ENCODE measurements at places on chromosomes 1 and 21.

DNA sequence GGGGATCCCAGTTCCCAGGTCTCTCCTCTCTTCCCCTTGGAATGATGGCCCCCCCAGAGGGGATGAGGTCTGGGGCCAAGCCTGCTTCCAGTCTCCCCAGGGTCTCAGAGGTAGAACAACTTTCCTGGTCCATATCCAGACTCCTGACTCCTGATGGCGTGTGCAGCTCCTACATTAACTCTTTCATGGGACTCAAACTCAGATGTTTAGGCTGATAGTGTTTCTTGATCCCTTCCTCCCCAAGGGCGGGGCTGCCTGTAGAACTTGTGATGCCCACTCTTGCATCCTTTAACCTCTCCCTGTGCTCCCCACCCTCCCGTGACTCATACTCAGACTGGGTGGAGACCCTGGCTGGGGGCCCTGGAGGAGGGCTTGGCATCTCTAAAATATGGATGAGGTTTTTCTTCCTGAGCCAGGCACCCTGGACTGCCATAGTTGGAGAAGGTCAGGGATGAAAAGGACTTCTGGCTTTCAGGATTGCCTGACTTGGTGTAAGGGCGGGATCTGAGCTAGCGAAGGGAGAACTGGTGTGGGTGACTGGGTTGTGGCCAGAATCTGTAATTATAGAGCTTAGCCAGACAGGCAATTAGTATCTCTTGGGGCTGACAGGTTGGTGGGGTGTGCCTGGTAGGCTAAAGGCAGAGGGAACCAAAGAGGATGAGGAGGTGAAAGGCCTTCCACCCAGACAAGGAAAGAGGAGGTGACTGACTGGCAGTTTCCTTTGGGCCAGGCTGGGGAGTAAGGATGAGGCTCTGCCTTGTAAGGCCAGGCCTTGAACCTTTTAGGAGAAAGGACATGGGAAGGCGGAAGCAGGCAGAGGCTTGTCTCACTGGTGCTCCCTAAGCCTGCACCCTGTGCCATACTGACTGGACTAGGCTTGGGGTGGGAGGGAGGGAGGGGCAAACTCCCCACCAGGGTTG is 1.5 kb downstream of the ATP8B2 start:
- no peak for DNase-seq

- no peak for DNase-seq
These were observed 322.2 kb downstream of the LMX1A start for GRCh38 chr1:165034136-165034809.

GRCh38 chr1:55061706-55062321 is 22.5 kb downstream of the PCSK9 start:
- peak; percentile 51 for DNase-seq

GRCh38 chr1:1920608-1921458 is 1.8 kb upstream of the TMEM52 start:
- peak; percentile 87 for DNase-seq

- DNase-seq = no peak
These were observed 29.4 kb upstream of the CD2 start for GRCh38 chr1:116724765-116725375.

- no peak for DNase-seq
These were observed 19.1 kb upstream of the SLC5A9 start for GRCh38 chr1:48203287-48203900.

DNA sequence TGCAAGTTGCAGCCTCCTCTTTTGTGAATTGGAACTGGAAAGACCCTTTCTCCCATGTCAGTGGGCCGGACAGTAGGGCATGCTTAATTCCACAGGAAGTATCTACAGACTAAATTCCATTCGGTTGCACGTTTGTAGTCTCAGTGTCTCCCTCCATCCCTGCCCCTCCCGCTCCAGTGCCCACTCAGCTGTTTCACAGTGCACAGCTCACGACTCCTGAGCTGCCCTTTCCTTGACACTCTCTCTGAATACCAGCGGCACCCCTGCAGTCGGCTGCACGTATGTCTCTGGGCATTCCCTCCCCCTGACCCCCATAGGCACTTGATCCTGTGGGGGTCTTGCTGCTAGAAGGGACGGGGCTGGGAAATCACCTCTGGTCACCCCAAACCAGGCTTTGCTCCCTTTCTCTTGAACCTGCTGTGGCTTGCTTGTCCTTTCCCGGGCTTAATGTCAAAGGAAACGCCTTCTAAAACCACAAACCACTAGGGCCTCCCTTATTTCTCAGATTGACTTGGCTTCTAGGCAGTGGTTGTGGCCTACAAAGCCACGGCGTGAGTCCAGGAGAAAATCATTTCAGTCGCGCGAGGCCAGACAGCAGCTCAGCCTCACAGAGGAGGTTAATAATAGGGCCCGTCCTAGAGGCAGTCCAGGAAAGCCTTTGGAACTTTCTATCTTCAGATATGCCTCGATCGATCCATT is 365.3 kb upstream of the PROX1 start:
- DNase-seq = no peak

GRCh38 chr1:31447210-31447609 is 34.2 kb downstream of the SERINC2 start:
- DNase-seq = no peak

DNA sequence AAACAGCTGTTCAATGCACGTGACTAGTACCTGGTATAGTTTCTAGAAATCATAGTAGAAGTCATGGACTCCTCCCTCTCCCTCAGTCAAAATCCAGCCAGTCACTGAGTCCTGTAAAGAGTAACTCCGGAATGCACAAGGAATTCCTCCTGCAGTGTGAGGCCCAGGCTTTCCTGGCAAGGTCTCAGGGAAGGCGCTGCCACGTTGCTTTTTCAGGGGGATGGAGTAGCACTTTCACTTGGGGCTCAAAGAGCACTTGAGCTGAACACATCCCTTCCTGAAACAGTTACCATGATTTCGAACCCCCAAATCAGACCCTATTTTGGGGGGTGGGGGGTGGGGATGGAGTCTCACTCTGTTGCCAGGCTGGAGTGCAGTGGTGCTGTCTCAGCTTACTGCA is 26.4 kb upstream of the LRRC8D start:
- DNase-seq = no peak

DNA sequence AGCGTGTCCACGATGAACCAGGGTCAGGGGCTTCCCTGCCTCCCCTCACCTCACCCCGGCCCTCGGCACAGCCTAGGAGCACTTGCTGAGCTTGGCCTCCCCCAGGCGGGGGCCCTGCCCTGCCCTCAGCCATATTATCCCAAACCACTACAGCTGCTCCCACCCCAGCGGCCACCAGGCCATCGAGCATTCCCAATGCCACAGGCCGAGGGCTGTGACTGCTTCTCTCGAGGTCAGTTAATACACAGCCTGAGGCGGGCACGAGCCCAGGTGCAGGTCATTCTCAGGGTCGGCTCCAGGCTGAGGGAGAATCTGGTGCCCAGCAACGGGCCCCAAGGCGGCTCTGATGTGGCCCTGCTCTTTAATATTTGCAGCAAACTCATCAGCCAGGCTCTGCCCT is 8.4 kb upstream of the GPR153 start:
- no peak for DNase-seq

DNA sequence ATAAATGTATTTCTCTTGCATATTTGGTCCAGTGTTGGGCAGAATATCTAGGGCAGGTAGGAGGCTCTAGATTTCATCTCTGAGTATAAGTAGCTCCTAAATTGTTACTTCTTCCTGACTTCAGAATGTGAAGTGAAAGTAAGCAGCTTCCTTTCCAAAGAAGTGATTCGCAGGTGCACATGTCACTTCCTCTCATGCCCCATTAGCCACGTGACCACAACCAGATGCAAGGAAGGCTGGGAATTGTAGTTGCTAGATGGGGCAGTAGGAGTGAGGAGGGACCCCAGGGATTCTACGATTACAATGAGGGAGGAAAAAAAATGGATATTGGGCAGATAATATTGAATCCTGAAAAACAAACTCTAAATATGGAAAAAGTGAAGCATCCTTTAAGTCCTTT is 113.2 kb upstream of the CYYR1 start:
- no peak for DNase-seq

- DNase-seq = no peak
These were observed 1512.5 kb upstream of the B3GALT2 start for GRCh38 chr1:194698908-194699318.

DNA sequence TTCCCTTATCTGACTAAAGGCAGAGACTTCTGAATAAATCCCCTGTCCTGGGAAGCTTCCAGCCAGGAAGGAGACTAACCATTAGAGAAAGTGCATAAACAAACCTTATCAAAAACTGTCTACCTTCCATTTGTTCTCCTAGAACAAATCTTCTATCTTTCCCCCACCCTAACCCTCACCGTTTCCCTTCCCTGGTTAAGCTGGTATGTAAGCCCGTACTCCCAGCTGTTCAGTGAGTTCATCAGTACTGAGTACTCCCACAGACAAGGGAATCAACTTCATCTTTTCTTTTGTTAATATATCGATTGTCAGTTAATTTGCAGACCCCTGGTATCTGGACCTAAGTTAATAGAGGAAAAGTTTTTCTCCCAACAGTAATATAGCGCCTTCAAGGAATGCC is 20.1 kb upstream of the COG2 start:
- DNase-seq = no peak

- no peak for DNase-seq
These were observed 77.9 kb downstream of the ADARB1 start for GRCh38 chr21:45152265-45152746.
